Type B pancreatic cell (in vitro differentiated cells): ENCODE measurements at places on chromosomes 16 and 17. TPM values are rescaled to one million over a fixed set of nuclear protein-coding genes. Genes with fewer than 3 reads are reported as not detected.

CTDNEP1 gene
- total RNA-seq, result 138 and 154 TPM in 2 replicates

ZNF287 gene
- 7.6 and 14.3 TPM in 2 replicates for total RNA-seq

HES7 gene
- 0.46 TPM in 1 of 2 replicates, not detected in the other for total RNA-seq

MYCBPAP gene
- 0.88 and 4.1 TPM in 2 replicates for total RNA-seq

CDH13 gene
- 3.1 and 46.4 TPM in 2 replicates for total RNA-seq

DNA sequence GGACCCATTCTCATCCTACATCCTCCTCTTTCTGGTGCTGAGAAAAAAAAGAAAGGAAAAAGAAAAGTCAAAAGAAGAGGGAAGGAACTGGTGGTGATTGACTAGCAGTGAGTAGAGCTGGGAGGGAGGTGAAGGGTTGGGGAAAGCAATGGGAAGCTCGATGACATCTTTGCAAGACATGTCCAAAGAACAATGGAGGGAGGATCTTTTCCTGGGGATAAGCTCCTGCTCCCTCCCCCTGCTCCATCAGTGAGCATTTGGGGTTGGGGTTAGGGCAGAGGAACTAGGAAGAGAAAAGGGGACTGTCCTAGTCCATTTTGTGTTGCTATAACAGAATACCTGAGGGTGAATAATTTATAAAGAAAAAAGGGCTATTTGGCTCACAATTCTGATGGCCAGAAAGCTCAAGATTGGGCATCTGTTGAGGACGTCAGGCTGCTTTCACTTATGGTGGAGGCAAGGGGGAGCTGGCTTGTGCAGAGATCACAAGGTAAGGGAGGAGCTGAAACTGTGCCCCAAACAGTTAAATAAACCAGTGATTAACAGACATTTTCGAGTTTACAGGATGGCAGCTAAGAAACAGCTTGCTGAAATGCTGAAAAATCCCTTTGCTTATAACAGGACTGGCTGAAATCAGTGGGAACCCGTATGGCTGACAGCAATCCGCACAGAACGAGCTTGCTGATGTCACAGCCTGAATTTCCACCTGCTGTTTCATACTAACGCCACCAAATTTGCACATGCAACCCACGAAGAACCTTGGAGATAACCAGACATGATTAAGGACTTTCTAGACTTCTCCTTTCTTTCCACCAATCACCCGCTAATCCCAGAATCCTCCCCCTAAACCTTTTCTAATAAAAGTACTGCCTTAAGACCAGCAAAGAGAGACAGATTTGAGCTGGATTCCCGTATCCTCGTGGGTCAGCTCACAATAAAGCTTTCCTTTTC, 1.6 kb upstream of the ODF4 start:
- peaks cover 10% of the 10 kb centered on the region for H3K27me3 ChIP-seq
- H3K4me1 ChIP-seq, result peaks cover 9% of the 10 kb centered on the region
- no peaks in the 10 kb centered on the region for H3K36me3 ChIP-seq
- DNase-seq, result no peak

- no peak for DNase-seq
- H3K4me3 ChIP-seq, result no peak overlapping the region
- no peak overlapping the region for H3K27ac ChIP-seq
- no peaks in the 10 kb centered on the region for H3K4me1 ChIP-seq
- no peaks in the 10 kb centered on the region for H3K36me3 ChIP-seq
Observed at GRCh38 chr16:10150906-10151305, 31.3 kb downstream of the GRIN2A start.

DNA sequence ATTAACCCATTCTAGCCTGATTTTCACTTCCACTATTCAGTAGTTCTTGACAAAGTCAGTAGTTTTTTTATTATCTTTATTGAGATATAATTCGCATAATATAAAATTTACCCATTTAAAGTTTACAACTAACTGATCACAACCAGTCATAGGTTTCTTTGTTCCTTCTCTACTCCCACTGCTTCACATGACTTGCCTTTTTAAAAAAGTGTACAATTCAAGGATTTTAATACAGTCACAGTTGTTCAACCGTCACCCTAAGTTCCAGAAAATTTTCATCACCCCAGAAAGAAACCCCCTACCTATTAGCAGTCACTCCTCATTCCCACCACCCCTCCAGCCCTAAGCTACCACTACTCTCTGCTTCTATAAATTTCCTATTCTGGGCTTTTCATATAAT, 162.5 kb downstream of the TRIM37 start:
- no peaks in the 10 kb centered on the region for H3K27me3 ChIP-seq
- DNase-seq, result no peak
- H3K27ac ChIP-seq, result no peak overlapping the region
- no peak overlapping the region for H3K4me3 ChIP-seq

- H3K36me3 ChIP-seq, result peaks cover 3% of the 10 kb centered on the region
- DNase-seq, result no peak
- H3K27ac ChIP-seq, result no peak overlapping the region
- no peaks in the 10 kb centered on the region for H3K4me1 ChIP-seq
- H3K27me3 ChIP-seq, result no peaks in the 10 kb centered on the region
Observed at GRCh38 chr16:17002565-17002964, 468.2 kb downstream of the XYLT1 start.

- peak; percentile 83 for DNase-seq
- H3K27ac ChIP-seq, result no peak overlapping the region
- peaks cover 3% of the 10 kb centered on the region for H3K27me3 ChIP-seq
- no peaks in the 10 kb centered on the region for H3K36me3 ChIP-seq
- H3K4me1 ChIP-seq, result no peaks in the 10 kb centered on the region
- H3K4me3 ChIP-seq, result no peak overlapping the region
Observed at GRCh38 chr16:1102921-1103635, 7.0 kb upstream of the C1QTNF8 start.

DNA sequence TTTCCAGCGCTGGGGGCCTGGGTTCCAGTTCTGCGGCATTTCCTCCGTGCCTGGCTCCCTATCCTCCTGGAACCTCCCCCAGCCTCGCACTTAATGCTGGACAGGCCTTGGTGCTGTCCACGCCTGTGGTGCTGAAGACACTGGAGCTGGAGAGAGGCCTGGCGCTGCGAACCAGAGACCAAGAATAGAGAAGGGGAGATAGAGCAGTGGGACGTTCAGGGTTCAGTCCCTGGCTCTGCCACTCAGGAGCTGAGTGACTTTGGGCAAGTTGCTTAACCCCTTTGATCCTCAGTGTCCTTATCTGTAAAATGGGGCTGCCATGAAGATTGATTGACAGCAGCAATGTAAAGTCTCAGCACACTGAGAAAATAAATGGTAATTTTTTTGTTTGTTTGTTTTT, 11.9 kb downstream of the SBK1 start:
- no peak overlapping the region for H3K4me3 ChIP-seq
- H3K27ac ChIP-seq, result no peak overlapping the region
- no peaks in the 10 kb centered on the region for H3K27me3 ChIP-seq

DNA sequence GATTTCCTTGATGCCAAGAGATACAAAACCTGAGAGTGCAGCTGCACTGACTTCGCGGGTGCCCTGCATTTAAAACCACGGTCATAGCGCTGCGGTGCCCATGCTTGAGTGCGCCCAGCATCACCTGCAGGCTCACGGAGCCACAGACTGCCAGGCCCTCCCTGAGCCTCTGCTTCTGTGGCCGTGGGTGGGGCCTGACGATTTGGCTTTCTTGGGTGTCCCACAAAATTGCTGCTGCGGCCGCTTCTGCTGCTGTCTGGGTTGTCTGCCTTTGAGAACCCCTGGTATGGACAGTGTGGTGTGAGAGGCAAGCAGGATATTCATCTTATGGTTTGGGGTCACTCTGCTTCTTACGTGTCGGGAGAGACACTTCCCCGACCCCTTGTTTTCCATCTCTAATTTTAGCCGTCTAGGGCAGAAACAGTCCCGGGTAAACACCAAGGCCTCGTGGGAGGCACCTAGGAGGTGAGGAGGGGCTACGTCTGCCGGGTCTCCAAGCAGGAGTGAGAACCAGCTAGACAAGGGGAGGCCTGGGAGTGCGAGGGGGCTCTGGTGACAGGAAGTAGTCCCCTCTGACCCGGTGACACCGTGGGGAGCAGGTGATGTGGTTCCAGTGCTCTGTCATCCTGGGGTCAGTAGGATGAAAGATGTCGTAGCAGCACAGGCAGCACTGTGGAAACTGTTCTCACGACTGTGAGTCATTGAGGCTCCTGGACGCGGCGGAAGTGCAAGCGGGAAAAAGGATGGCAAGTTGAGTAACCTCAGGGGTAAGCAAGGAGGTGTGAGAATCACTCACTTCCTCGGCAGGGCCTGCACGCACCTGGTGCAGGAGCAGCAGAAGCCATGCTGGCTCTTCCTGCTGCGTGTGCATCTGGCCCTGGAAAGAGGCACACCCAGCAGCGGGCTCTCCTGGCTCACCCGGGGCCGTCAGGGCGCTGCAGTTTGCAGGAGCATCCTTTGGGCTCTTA, 176.3 kb downstream of the RPTOR start:
- H3K4me3 ChIP-seq, result no peak overlapping the region
- no peaks in the 10 kb centered on the region for H3K27me3 ChIP-seq
- no peak overlapping the region for H3K27ac ChIP-seq
- H3K36me3 ChIP-seq, result peaks cover 9% of the 10 kb centered on the region
- H3K4me1 ChIP-seq, result peaks cover 52% of the 10 kb centered on the region

DNA sequence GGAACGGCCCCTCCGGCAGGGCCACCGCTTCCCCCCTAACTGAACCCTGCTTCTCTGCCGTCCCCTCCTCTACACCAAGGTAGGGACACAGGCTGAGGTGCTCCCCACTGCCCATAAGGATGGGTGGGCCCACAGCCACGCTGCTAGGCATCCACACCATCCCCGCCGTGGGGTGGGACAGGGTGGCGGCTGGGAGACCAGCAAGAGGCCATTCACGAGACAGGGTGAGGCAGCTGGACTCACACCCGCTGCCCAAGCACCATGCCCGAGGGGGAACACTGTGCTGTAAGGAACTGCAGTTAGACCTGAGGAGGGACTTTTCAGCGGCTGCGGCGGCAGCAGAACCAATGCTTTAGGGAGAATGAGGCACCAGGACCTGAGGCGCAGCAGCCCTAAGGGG, 47.5 kb upstream of the RRN3 start:
- peak overlapping the region; percentile 47 for H3K4me3 ChIP-seq
- H3K36me3 ChIP-seq, result no peaks in the 10 kb centered on the region
- peaks cover 8% of the 10 kb centered on the region for H3K4me1 ChIP-seq
- H3K27ac ChIP-seq, result peak overlapping the region; percentile 39
- no peak for DNase-seq

GRCh38 chr17:17129466-17129865, 76.7 kb downstream of the PLD6 start:
- peaks cover 22% of the 10 kb centered on the region for H3K4me1 ChIP-seq
- H3K27ac ChIP-seq, result peak overlapping the region; percentile 1
- H3K27me3 ChIP-seq, result no peaks in the 10 kb centered on the region
- no peak for DNase-seq

DNA sequence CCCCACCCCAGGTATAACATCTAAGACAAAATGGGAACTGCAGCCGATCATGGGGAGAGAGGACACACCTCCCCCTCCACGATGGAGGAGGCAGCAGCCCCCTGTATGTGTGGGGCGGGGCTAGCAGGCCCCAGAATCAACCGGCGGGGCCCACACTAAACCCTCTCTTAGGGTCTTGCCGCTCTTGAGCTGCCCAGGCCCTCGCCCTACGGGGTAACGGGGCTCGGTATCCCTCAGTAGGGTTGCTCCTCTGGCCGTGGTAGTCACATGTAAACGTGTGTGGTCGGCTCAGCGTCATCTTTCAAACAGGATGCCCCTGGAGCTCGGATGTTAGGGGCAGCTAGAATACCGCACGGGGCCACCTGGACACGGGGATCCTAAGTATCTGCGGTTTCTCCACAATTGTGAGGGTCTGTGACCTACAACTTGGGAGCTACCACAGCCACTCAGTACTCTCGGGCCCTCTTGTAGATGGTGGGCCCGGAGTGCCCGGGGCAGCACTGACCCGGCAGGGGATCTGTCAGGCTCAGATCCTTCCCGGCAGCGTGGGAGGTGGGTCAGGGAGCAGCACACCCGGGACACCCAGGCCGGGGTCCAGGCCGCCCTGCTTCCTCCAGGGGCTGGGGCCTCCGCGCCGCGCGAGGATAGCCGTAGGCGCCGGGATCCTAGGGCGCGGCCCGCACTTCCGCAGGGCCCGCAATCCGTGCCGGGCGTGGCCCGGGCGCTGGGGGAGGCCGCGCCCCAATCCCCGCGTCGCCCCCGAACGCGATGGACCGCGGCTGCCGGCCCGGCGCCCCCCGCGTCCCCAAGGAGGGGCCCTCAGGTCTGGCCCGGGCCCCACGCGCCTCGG, 781 bp downstream of the ARHGDIA start:
- DNase-seq, result no peak

GRCh38 chr16:35255816-35256215, 1796.4 kb downstream of the TP53TG3F start:
- no peak overlapping the region for H3K4me3 ChIP-seq
- no peaks in the 10 kb centered on the region for H3K27me3 ChIP-seq
- no peak overlapping the region for H3K27ac ChIP-seq
- no peak for DNase-seq

GRCh38 chr17:63381101-63381729, 64.9 kb downstream of the CYB561 start:
- DNase-seq, result no peak
- no peaks in the 10 kb centered on the region for H3K4me1 ChIP-seq
- H3K27me3 ChIP-seq, result peaks cover 3% of the 10 kb centered on the region
- peaks cover 30% of the 10 kb centered on the region for H3K36me3 ChIP-seq

DNA sequence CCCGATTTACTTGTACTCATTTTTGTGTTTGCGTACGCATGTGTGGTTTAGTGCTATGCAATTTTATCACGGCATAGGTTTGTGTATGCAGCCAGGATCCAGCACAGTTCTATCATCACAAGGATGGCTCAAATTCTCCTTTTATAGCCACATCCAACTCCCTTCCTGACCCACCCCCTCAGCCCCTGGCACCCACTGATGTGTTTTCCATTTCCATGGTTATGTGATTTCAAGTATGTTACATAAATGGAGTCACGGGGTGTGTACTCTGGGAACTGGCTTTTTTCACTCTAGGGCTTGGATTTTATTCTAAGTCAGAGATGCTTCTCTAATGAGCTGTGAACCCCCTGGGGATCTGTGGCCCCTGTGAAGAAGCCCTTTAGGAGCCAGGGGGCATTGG, 16.8 kb downstream of the IL4R start:
- peaks cover 19% of the 10 kb centered on the region for H3K4me1 ChIP-seq
- no peak overlapping the region for H3K27ac ChIP-seq
- no peak overlapping the region for H3K4me3 ChIP-seq
- no peaks in the 10 kb centered on the region for H3K36me3 ChIP-seq
- no peaks in the 10 kb centered on the region for H3K27me3 ChIP-seq

DNA sequence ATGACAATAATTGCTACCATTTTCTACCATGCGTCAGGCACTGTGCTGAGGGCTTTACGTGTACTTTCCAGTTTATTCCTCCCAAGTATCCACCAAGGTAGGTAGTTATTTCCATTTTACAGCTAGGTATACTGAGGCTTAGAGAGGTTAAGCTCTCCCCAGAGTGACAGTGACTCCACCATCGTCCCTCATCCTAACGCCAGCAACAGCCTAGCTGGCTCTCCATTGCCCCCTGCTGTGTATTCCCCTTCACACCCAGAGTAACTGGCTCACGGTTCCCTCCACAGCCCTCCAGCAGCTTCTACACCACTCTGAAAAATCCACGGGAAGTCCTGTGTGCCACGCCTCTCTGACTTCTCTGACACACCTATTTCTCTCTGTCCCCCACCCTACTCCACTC, 7.1 kb upstream of the ASGR1 start:
- no peak for DNase-seq
- H3K27ac ChIP-seq, result no peak overlapping the region
- H3K36me3 ChIP-seq, result no peaks in the 10 kb centered on the region
- no peak overlapping the region for H3K4me3 ChIP-seq
- no peaks in the 10 kb centered on the region for H3K4me1 ChIP-seq
- H3K27me3 ChIP-seq, result no peaks in the 10 kb centered on the region

- H3K27me3 ChIP-seq, result no peaks in the 10 kb centered on the region
- H3K4me1 ChIP-seq, result peaks cover 15% of the 10 kb centered on the region
- no peak for DNase-seq
- no peaks in the 10 kb centered on the region for H3K36me3 ChIP-seq
- H3K27ac ChIP-seq, result no peak overlapping the region
Observed at GRCh38 chr16:9049241-9049640, 42.2 kb upstream of the HAPSTR1 start.

- no peak for DNase-seq
- H3K4me3 ChIP-seq, result no peak overlapping the region
- H3K36me3 ChIP-seq, result peaks cover 5% of the 10 kb centered on the region
- H3K4me1 ChIP-seq, result peaks cover 35% of the 10 kb centered on the region
- H3K27me3 ChIP-seq, result no peaks in the 10 kb centered on the region
Observed at GRCh38 chr17:20273741-20274500, 193.4 kb downstream of the LGALS9B start.
